ENCODE measurements at places on chromosomes 4 and X.

GRCh38 chr4:3520276-3520675 lies 11.9 kb downstream of the LRPAP1 start:
- no peak for DNase-seq

- no peak for DNase-seq
These were observed 238.0 kb downstream of the RAB28 start for GRCh38 chr4:13246107-13246506.

DNA sequence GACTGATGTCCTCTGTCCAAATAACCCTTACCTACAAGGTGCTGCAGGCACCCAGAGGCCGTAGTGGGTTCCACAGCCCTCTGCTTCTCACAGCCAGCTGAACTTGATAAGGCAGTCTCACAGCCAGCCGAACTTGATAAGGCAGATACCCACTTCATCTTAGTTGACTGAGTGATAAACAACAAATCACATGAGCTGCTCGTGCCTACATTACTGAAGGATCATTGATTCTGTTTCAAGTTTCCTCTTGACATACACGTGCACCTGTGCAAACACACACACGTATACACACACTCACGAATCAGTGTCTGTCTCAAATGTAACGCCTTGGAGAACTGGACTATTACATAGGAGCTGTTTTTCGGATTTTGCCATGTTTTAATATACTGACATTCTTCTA lies 276.3 kb downstream of the DCTD start:
- DNase-seq = no peak

DNA sequence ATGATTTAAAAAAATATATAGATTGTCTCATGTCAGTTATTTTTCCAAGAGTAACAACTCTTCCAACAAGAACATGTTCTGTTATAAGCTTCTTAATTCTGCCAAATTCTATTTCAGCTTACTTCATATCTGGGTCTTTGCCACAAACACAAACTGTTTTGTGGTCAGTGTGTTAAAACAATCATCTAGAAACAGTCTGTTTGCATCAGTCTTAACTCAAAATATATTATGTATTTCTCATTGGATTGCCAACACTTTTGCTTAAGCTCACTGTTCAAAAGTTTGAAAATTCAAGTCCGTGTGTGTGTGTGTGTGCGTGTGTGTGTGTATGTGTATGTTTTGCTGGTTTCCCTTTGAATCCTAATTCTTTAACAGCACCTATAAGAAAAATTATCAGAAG lies 752.3 kb upstream of the NDST4 start:
- DNase-seq = no peak

GRCh38 chr4:139042981-139043460 lies 27.4 kb downstream of the NOCT start:
- no peak for DNase-seq

DNA sequence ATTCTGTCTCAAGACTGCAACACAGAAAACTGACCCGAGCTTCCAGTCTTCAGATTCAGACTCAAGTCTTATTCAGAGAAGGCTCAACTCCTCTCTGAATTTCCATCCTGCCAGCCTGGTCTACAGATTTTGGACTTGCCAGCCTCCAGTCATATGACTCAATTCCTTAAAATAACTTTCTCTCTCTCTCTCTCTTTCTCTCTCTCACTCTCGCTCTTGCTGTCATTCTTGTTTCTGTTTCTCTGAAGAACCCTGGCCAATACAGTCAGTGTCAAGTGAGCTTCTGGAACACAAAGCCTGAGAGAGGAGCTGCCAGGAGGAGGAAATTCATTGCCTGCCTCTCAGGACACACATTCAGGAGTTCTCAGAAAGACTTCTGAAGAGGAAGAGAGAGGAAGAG lies 154.9 kb downstream of the PARM1 start:
- DNase-seq = no peak

Data from fibroblast of skin of left quadriceps (primary cell).